ENCODE measurements at places on chromosomes 12 and 14.

DNA sequence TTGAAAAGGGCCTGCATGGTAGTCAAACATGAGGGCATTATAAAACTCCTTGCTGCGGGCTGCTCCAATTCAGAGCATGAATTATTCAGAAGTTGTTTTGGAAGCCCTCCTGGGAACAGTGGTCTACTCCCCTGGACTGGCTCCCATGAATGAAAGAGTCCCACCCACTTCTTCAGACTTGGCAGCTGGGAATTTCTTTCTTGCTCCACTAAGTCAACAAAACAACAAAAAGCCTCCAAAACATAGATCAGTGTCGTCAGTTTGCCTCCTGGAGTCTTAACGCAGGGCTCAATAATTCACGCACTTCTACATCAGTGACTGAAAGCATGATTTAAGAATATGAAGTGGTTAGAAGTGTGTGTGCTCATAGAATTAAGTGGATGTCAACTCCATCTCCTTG, 37.9 kb downstream of the AKAP6 start:
- DNase-seq, result no peak

DNA sequence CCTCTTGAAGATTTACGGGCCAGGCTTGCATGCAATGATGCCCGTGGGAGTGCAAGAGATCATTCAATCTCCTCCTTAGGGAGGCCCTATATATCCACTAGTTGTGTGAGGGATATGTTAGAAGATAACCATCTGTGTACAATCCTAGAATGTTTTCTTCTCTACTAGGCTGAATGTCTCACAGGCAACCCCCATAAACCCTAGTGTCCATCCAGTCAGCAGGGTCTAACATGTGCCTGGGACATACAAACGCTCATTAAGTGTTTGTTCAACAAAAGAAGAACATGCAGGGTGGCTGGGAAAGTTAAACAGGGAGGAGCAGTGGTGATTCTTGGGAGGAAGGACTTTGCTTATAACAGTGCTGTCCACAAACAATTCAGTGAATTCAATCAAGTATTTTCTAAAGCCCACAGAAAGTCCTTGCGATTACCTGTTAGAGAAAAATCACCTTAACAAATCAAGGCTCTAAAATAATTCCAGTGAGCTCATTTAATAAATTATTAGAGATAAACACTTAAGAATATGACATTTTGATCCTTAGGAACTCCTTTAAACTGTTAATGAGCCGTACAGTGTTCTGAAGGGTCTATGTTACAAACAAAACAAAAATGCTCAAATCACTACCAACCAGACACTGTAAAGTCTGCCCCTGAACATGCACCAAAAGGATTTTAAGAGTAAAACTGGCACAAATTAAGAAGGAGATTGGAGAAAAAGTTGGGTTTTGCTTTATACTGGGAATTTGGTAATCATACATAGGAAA, 96.6 kb upstream of the FERMT2 start:
- DNase-seq, result no peak

DNA sequence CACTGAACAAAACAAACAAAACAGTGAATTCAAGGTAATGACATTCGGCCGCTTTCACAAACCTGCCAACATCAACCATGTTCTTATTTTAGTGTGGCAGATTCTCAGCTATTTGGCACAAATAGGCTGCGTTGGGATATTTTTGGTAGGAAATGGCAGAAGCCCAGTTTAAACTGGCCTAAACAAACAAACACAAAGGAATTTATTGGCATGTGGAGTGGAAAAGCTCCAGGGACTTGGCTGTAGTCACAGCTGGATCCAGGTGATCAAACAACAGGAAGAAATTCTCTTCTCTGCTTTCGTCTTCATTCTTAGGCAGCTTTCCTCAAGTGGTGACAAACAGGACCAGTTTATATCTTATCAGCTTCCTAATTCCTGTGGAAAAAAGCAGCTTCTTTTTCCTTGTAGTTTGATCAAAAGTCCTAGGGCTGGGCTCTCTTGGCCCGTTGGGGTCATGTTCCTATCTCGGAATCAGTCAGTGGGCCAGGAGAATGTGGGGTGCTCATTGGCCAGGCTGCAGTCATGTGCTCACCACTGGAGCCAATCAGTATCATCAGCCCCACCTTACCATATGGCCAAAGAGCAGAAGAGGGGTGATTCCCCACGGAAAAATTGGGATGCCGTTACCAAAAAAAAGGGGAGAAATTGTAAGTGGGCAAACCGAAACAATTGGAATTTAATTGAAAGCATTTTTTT, 22.6 kb downstream of the C12orf75 start:
- DNase-seq, result no peak

- no peak for DNase-seq
These were observed 280.0 kb downstream of the ALG10 start for GRCh38 chr12:34302131-34302885.

DNA sequence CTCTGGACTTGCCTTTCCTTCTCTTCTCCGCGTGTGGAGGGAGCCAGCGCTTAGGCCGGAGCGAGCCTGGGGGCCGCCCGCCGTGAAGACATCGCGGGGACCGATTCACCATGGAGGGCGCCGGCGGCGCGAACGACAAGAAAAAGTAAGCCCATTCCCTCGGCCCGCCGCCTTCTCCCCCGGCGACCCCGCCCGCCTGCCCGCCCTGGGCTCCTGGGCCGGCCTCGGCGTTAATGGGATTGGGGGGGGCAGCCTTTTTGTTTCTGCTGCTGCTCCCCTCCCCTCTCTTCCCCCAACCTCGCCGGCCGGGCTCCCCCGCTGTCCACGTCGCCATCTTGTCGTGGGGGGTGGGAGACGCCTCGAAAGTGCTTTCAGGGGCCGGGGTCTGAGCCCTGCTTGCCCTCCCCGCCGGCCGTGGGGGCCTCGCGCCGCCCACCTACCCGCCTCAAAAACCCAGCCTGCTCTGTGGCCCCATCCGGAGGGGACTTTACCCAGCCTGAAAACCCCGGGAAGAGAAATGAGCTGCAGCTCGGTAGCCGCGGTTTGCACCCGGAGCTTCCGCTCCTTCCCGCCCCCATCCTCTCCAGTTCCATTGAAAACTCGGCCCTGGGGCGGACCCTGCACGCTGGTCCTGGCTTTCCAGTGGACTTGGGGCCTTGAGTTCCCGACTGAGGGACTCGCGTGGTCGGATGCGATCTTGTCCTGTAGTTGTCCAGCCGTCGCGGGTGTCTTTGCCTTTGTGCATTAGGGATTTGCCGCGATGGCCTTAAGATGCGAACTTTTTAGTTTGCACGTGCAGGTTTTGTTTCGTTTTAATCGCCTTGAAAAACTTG, 598 bp downstream of the HIF1A start:
- DNase-seq, result peak; percentile 45

GRCh38 chr14:55124774-55125386, 4.2 kb upstream of the LGALS3 start:
- no peak for DNase-seq

DNA sequence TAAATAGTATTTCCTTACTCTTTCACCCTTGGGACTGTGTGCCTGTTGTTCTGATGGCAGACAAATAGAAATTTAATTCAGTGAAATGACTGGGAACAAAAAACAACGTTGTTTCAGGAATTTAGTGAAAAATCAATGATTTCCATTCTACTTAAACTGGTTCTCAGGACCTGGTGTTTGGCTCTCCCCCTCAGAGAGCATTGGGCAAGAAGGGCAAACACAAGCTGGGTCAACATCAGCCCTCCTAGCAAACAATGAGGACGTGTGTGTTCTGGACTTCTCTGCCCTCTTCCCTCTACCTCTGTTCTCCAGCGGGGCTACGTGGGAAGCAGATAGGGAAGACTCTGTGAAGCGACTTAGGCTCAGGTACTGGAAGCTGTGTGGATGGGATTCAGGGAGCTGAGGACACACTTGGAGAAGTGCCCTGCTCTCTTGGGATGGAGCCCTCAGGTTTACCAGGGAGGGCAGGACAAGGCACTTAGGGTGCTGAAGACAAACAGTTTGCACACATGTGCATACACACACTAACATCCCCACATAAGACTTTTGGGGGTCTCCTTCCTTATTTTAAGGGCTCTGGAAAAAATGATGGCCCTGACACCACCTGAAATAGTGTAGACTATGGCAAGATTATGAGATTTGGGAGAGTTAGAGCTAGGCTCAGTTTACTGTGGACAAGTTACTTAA, 7.6 kb upstream of the SERPINA1 start:
- no peak for DNase-seq

- no peak for DNase-seq
These were observed 125.0 kb upstream of the ATP2B1 start for GRCh38 chr12:89833337-89834252.

- no peak for DNase-seq
These were observed 81.2 kb downstream of the CHGA start for GRCh38 chr14:93003945-93004698.

DNA sequence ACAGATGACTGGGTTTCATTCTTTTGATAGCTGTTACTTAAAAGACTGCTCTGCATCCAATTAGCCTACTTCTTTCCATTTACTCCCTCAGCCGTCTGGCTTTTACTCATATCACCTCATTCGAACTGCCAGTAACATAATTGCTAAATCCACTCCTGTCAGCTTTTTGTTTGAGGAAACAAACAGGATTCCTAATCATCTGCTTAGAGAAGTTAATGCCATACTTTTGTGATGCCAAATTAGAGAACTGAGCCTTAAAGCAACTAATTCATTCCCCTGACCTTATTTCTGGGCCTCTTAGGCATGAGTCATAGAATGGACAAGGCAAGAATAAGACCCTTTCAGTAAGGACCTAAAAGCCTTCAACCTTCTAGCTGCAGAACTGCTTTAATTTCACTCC, 2.9 kb downstream of the OXA1L start:
- no peak for DNase-seq

DNA sequence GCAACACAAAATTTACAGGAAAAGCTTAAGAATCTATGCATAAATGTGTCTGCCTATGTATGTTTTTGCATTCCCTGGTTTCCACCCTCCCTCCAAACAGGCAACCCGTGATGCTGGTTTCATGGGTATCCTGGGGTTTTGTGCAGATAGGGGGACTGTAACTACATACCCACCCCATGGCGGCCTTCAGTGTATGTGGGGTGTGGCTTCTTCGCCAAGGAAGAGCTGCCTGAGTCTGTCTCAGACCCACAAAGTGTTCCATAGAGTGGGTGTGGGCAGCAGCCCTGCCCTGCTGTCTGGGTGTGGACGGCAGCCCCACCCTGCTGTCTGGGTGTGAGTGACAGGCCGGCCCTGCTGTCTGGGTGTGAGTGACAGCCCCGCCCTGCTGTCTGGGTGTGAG, 174.8 kb downstream of the ADGRD1 start:
- DNase-seq, result no peak

- no peak for DNase-seq
These were observed 324.5 kb downstream of the NELL2 start for GRCh38 chr12:44551631-44552030.

DNA sequence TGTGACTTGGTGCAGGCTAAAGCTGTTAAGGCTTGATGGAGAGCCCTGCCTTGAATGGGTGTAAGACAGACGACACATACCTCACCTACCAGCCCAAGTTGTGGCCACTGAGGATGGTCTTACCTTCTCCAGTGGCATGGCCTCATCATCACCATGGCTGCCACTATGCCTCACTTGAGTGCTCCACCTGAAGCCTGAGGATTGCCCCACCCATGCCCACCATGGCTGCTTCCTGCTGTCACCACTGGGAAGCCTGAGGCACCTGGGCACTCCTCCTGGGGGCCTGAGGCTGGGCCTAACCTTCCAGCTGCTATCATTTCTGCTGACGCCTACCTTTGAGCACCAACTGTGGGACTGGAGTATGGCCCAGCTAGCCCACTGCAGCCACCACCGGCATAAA, 1605.7 kb upstream of the FLRT2 start:
- no peak for DNase-seq

- DNase-seq, result no peak
These were observed 63.5 kb upstream of the PPM1H start for GRCh38 chr12:62998454-62998853.

- no peak for DNase-seq
These were observed 187.2 kb upstream of the NEDD1 start for GRCh38 chr12:96719660-96720362.

DNA sequence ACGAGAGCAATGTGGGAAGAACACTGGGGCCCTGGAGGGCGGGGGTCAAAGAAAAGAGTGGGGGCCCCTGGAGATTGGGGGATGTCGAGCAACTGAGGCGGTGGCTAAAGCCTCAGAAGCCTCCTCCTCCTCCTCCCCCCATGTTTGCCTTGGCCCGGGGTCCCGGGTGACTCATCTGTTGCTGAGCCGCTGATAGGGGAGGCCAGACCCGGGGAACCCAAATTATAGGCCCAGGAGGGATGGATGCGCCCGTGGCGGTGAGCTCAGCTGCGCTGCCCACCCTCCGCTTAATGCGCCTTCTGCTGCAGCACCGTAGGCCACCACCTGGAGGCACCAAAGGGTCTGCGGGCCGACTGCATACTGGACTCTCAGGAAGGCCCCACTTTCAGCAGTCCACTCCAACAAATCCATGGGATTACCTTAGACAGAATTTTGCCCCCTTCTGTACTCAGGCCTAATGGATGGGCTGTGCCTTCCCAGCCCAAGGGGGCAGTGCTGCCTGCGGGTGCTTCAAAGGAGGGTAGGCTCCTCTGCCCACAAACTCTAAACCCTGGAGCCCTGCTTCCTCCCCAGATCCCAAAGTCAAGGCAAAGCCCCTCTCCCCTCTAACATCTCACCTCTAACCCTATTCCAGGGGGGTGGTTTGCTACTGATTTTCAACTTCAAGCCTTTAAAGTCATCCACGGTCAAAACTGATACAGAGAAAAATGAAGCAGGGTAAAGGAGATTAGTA, 2.6 kb upstream of the WNT10B start:
- no peak for DNase-seq

DNA sequence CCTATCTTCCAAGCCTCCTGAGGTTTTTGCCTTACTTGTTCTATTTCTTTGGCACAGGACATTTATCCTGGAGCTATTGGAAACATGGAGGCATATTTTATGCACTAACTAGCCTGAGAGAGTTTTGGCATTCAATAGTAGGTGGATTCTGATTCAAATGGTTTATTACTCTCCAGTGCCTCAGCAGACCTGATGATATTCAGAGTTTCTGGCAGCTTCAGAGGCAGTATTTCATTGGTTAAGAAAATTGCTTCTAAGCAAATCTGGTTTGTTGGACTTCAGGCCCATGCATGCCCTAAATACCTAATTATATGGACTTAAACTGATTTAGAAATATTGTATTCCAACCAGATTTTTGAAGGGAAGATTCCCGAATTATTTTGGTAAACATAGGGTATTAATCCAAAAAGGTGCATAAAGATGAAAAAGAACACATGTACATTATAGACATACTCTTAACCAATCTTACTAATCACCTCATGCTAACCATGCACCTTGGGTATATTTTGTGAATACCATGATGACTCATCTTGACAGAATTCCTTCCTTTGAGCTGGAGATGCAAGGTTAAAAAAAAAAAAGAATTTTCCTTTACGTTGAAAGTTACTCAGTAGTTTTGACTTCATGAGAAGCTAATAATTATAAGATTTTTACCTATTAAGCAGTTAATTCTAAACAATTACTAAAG, 44.3 kb upstream of the KTN1 start:
- DNase-seq, result no peak

DNA sequence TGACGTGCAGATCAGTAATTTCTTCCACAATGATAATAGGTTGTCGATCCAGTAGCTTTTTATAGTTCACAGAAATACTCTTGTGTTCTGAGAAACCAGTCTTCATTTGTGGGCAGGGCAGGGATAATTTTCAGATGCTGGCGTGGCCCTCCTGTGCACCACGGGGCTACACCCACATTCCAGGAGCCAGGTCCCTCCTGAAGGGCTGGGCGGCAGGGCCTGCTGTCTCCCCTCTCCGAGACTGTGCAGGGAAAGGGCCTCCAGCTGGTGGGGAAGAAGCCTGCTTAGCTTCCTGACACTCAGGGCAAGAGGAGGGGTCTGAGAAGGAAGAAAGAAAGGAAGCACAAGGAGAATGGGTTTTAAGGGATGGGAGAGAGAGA, 94.9 kb downstream of the ADGRD1 start:
- DNase-seq, result no peak

- peak; percentile 48 for DNase-seq
These were observed 8.5 kb downstream of the CTDSP2 start for GRCh38 chr12:57837864-57838562.

GRCh38 chr12:105948331-105948730, 190.4 kb downstream of the NUAK1 start:
- no peak for DNase-seq
